ENCODE measurements at places on chromosomes 4 and X. TPM values are rescaled to one million over a fixed set of nuclear protein-coding genes. Genes with fewer than 3 reads are reported as not detected.

- H3K4me1 ChIP-seq = no peaks in the 10 kb centered on the region
- no peak overlapping the region for H3K27ac ChIP-seq
- H3K4me3 ChIP-seq = no peak overlapping the region
- H3K36me3 ChIP-seq = no peaks in the 10 kb centered on the region
Measured at GRCh38 chr4:164943192-164943591, 34.3 kb downstream of the TRIM61 start.

DNA sequence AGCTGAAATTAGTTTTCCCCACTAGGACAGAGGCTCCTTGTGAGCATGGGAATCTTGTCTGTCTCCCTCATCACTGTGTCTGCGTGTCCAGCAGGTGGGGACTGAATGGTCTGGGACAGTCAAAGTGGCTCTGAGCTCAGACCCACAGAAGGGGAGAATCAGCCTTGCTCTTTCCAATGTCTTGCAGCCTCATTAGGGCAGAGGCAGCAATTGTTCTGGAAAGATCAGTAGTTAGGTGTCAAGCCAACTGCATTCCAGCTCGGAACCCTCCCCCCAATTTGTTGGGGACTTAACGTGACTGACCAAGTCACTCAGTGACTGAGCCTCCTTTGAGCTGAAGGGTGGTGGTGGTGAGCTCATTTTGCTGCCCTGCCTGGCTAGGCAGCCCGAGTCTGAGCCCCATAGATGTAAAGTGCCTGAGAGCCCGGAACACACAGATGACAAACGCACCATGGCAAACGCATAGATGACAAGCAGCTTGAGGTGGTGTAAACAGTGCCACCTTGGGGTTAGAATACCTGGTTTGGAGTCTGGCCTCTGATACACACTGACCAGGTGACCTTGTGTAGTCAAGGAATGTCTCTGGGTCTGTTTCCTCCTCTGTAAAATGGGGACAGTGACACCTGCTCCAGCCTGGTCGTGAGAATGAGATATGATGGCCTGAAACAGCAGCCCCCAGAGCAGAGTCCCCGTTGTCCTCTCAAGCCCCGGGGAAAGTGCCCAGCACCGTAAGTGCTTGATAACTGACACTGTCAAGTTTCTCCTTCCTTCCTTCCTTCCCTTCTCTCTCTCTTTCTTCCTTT, 2.7 kb upstream of the SORCS2 start:
- DNase-seq = no peak
- peaks cover 8% of the 10 kb centered on the region for H3K4me1 ChIP-seq
- no peak overlapping the region for H3K27ac ChIP-seq
- H3K36me3 ChIP-seq = no peaks in the 10 kb centered on the region
- no peak overlapping the region for H3K4me3 ChIP-seq

DNA sequence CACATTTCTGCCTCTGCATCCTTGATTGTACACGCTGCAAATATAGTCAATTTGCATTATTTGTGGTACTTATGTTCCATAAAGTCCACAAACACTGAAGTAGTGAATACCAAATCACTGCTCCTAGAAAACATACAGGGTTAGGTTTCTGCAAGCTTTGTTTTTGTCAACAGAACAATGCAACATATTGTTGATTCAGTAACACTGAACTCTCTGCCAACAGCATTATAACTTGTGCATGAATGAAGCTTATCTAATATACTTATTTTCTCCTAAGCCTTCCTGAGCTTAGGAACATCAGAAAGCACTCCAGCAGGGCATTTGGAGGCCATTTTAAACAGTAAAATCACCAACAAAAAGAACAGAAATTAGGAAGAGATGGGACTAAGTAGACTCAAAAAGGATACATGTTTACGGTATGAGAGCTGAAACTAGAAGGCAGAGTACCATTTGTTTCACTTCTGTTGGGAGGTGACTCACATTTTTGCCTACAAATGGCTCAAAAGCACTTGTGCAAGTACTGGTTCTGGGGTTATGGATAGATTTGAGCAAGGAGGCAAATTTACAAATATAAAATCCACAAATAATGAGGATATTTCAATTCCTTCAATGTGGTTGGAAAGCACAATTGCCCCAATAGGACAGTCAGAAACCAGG, 14.1 kb downstream of the COX18 start:
- H3K27ac ChIP-seq = no peak overlapping the region
- DNase-seq = no peak
- H3K27me3 ChIP-seq = no peaks in the 10 kb centered on the region
- no peak overlapping the region for H3K4me3 ChIP-seq
- peaks cover 57% of the 10 kb centered on the region for H3K36me3 ChIP-seq
- no peaks in the 10 kb centered on the region for H3K4me1 ChIP-seq

Gene USP17L24
- total RNA-seq = not detected

- no peak overlapping the region for H3K4me3 ChIP-seq
- no peak for DNase-seq
Measured at GRCh38 chrX:43661521-43662240, 5.6 kb downstream of the MAOA start.

DNA sequence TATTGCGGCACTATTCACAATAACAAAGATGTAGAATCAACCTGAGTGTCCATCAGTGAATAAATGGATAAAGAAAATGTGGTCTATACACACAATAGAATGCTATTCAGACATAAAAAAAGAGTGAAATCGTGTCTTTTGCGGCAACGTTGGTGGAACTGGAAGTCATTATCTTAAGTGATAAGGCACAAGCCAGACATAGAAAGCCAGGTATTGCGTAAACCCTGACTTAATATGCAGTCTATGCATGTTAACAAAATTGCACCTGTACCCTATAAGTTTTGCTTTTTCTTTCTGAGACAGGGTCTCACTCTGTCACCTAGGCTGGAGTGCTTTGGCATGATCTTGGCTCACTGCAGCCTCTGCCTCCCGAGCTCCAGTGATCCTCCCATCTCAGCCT, 28.6 kb downstream of the KIAA0232 start:
- no peaks in the 10 kb centered on the region for H3K4me1 ChIP-seq
- H3K36me3 ChIP-seq = no peaks in the 10 kb centered on the region
- no peak for DNase-seq

DNA sequence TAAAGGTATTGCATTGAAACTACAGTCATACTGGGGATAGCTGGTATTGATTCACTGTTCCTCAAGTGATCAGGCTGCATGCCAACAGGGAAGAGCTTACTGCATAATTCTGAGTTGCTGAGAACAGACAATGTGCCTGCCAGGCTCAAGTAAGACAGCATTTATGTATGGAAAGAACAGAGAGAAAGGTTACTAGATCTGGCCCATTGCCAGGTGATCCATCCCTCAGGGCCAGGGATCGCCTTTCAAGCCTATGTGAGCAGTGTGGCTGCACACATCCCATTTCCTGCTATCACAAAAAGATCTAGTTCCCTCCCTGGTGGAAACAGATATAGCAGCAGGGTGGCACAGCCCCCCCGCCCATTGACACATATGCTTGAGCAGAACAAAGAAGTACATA, 254.0 kb downstream of the TMA16 start:
- H3K4me3 ChIP-seq = no peak overlapping the region
- DNase-seq = no peak
- H3K27ac ChIP-seq = no peak overlapping the region
- no peaks in the 10 kb centered on the region for H3K27me3 ChIP-seq
- no peaks in the 10 kb centered on the region for H3K4me1 ChIP-seq
- H3K36me3 ChIP-seq = no peaks in the 10 kb centered on the region

DNA sequence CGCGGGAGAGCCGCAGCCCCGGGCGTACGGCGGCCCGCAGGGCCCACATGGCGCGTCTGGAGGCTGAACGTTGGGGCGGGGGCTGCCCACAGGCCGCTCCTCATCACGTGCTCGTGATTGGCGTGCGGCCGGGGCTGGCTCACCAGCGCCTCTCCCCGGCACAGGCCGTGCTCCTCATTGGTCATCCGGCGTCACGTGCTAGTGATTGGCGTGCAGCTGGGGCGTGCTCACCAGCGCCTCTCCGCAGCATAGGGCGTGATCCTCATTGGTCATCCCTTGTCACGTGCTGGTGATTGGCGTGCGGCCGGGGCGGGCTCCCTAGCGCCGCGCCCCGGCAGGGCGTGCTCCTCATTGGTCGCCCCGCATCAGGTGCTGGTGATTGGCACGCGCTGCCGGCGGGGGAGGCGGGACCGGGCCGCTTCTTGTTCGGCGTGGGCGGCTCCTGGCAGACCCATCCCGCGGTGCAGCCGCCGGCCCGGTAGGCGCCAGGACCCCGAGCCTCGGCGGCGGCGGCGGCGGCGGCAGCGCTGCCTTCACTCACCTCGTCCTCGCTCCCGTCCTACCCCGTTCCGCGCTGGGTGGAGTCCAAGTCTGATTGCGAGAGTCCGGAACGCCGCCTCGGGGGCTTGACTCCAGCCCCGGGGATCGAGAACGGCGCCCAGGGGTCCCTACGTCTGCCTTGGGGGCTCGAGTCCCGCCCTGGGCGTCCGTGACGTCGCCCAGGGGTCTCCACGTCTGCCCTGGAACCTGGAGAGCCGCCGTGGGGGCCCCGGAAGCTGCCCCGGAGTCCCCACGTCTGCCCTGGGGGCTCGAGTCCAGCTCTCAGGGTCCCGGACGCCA, at the start of gene GTPBP6:
Gene GTPBP6 (minus strand): TSS at position 58 of the 840 bp plus-strand sequence. CDS start 9 bp downstream, at position 49.
- H3K27me3 ChIP-seq = no peaks in the 10 kb centered on the region
- H3K4me3 ChIP-seq = peak within 1 kb of the TSS; percentile 97
- peak within 1 kb of the TSS; percentile 94 for H3K27ac ChIP-seq
- H3K36me3 ChIP-seq = peaks cover 22% of the 10 kb centered on the region

Gene VCX3B
- total RNA-seq = not detected

DNA sequence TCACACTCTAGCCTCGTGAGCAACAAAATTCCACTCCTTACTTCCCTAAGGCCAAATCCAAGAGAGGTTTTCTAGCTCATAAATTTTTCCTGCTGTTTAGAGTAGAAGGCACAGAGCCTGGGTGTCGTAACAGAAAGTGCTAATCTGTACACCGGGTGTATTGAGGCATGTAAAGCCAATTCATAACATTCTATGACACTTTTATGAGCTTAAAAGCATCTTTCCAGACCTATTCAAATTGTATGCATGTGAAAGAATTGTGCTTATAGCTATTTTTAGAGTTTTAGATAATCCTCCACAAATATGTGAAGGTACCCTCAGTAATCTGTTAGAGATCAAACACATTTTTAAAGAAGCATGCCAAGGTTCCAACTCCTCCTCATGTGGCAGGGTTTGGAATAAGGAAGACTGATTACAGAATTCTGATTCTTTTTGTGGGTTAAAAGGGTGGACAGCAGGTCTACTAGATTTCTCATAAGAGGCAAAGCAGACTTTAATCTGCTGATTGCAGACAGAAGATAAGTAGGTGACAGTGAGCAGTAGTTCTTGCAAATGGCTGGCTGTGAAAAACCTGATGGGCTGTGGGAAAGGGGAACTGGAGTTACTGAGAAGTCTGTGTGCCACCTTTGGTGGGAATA, 25.5 kb upstream of the LRCH2 start:
- H3K36me3 ChIP-seq = no peaks in the 10 kb centered on the region
- no peak overlapping the region for H3K27ac ChIP-seq
- H3K4me1 ChIP-seq = no peaks in the 10 kb centered on the region
- DNase-seq = no peak
- no peak overlapping the region for H3K4me3 ChIP-seq

DNA sequence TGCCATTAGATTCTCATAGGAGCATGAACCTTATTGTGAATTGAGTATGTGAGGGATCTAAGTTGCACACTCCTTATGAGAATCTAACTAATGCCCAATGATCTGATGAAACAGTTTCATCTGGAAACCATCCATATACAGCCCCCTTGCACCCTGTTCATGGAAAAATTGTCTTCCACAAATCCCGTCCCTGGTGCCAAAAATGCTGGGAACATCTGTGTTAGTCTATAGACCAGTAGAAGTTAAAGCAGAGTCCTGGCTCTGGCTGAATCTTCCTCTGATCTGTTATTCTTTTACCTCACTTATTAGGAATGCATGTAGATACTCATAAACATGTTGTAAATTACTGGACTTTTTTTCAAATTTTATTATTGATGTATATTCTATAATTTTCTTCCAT, 29.2 kb downstream of the SULT1B1 start:
- no peaks in the 10 kb centered on the region for H3K4me1 ChIP-seq
- peaks cover 3% of the 10 kb centered on the region for H3K36me3 ChIP-seq
- H3K4me3 ChIP-seq = no peak overlapping the region
- H3K27ac ChIP-seq = no peak overlapping the region

- no peaks in the 10 kb centered on the region for H3K36me3 ChIP-seq
- no peaks in the 10 kb centered on the region for H3K4me1 ChIP-seq
- no peaks in the 10 kb centered on the region for H3K27me3 ChIP-seq
- no peak overlapping the region for H3K4me3 ChIP-seq
Measured at GRCh38 chr4:132218406-132218805, 930.7 kb upstream of the PCDH10 start.

DNA sequence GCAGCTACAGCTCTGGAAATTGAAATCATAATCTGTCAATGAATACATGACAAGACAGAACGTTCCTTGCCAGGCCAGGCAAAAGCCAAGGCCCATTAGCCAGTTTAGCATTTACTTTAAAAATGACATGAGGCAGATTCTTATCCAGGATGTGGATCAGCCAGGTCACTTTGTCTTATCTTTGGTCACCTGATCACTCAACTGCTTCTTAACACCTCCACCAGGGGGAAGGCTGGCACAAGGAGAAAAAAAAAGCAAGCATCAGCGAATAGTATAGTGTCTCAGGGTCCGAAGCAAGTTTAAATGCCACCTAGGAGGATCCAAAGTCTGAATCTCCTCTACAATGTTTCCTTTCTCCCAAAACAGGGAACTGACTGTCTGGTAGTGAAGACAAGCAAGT, 18.8 kb downstream of the ATP1B4 start:
- H3K36me3 ChIP-seq = no peaks in the 10 kb centered on the region
- H3K4me3 ChIP-seq = no peak overlapping the region
- peak; percentile 65 for DNase-seq
- H3K27ac ChIP-seq = no peak overlapping the region

- H3K27ac ChIP-seq = no peak overlapping the region
- no peaks in the 10 kb centered on the region for H3K4me1 ChIP-seq
- no peaks in the 10 kb centered on the region for H3K27me3 ChIP-seq
- no peak overlapping the region for H3K4me3 ChIP-seq
- DNase-seq = no peak
Measured at GRCh38 chrX:67384403-67384802, 159.4 kb upstream of the AR start.

DNA sequence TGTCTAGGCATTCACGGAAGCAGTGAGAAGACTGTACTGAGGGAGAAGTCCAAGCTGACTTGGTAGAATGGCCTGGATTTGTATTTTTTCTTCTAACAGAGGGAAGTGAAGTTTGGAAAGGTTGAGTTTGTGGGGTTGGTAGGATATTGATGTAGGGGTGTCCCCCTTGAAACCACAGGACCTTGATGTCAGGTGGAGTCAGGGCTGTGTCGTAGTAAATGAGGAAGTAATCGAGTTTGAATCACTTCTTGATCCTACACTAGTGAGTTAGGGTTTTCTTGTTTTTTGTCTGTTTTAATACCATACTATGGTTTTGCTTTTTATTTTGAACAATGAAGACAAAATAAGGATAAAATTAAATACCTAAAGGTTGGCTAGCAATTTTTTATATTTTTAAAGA, 30.1 kb upstream of the ANAPC4 start:
- no peak overlapping the region for H3K27ac ChIP-seq
- H3K27me3 ChIP-seq = no peaks in the 10 kb centered on the region
- H3K4me3 ChIP-seq = no peak overlapping the region
- DNase-seq = no peak

DNA sequence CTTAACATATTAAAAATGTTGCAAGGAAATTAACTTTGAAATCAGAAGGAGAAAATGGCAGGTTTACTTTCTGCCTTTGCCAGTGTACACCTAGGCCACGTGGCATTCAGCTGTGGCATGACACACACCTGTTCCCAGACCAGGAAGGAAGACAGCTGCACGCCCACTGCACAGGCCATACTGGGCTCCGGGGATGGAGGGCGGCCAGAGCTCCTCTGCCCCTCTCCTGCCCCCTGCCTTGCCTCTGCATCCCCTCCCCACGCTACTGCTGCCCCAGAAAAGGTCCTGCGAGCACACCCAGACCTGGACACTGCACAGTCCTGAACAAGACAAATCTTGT, 68.4 kb downstream of the GATB start:
- H3K36me3 ChIP-seq = peaks cover 13% of the 10 kb centered on the region
- H3K27me3 ChIP-seq = no peaks in the 10 kb centered on the region
- no peak overlapping the region for H3K27ac ChIP-seq
- no peak for DNase-seq

Data from CD4-positive, alpha-beta T cell (primary cell).